ENCODE measurements at places on chromosomes 2 and 18.
A peak's percentile ranks its signal among the peaks of the same experiment; 100 is the strongest.

DNA sequence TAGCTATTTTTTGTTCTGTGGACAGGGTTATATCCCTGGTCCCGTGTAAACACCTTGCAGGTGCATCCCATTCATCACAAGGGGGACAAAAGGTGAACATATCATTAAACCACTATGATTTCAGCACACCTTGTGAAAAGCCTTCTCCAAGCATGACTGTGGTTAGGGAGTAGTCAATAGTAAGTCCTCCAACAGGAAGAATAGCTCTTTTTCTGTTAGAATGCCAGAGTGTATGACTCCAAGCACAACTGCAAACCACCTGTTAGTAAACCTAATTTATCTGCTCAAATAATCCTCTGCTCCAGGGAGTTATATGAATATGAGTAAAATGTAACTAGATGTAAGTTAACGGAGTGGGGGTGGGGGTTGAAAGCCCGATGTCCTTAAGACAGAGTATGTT lies 240.5 kb downstream of the AGPS start:
- DNase-seq, result no peak

DNA sequence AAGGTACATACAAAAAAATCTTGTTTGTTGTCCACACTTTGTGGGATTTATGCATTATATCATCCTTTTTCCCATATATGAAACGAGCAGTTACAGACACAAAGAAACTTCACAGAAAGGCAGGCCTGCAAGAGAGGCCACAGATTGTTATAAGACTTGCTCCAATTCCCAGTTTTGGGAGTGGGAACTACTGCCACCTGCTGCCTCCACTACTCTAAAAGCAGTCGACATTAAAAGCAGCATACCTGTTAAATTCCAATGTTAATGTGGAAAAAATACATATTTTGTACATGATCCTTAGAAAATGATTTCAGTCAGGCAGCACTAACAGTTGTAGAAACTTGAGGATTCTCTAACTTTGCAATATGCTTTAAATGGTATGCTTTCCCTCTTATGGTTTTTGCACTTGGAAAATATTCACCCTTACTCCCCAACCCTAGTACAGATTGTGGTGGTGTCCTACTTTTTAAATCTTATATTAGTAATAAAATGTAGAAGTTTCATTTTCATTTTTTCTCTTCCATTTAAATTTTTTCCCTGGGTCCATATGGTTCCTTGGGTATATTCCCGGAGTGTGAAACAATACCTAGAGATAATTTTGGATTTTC lies 37.9 kb downstream of the SLC38A11 start:
- peak; percentile 70 for DNase-seq

- DNase-seq, result peak; percentile 30
These were observed 463 bp downstream of the SMC6 start for GRCh38 chr2:17752892-17753802.

DNA sequence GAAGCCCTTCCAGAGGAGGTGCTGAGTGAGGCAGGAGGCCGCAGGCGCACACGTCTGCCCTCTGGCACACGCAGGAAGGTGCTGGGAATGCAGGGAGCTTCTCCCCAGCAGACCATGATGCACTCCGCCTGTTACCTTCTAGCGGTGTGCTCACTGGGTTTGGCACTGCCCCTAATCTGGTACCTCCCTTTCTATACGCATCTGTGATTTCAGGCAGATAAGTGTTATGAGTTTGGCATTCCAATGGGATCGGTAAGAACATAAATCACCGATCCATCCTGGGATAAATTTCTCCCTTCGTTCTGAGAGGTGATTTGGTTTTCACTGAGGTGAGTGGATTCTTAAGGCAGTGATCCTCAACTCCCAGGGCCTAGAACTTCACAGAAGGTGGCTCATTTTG lies 34.6 kb downstream of the ODC1 start:
- no peak for DNase-seq

- no peak for DNase-seq
These were observed 103.3 kb downstream of the TMEFF2 start for GRCh38 chr2:192091476-192091875.

DNA sequence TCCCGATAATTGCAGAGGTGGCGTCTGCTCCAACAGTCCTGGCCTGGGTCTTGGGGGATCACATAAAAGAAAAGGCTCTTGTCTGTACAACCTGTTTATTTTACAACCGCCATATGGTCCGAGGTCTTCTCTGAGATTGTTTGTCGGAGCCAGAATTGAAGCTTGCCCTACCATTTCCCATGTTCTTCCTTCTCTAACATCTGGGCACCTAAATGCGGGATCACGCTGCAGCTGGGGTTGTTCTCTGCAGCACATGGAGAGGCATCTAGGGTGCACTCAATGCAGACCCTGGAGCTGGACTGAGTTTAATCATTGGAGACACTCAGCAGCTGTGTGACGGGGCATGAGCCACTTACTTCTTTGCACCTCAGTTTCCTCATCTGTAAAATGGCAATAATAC lies 107.7 kb downstream of the ACKR3 start:
- DNase-seq, result no peak

GRCh38 chr2:176109192-176109901 lies 2.3 kb downstream of the HOXD11 start:
- DNase-seq, result no peak

- no peak for DNase-seq
These were observed 109.7 kb downstream of the SNTG2 start for GRCh38 chr2:1060372-1060771.

DNA sequence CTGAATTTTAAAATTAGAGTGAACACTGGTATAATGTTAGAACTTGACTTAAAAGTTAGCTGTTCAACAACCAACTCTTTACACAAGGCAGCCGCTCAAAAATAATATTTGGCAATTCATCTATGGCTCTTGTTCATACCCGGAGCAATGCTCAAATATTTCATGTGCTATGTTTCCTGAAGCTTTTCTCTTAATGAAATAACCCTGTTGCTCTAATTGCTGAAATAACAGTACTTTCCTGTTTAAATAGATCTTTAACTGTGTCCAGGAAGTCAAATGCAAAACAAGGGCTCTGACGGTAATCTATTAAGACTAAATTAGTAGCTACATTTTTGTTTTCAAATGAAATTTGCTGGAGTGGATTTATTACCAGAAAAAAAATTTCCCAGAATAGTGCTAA lies 33.7 kb downstream of the RFTN2 start:
- no peak for DNase-seq

GRCh38 chr2:205409411-205409810 lies 272.9 kb upstream of the NRP2 start:
- no peak for DNase-seq

DNA sequence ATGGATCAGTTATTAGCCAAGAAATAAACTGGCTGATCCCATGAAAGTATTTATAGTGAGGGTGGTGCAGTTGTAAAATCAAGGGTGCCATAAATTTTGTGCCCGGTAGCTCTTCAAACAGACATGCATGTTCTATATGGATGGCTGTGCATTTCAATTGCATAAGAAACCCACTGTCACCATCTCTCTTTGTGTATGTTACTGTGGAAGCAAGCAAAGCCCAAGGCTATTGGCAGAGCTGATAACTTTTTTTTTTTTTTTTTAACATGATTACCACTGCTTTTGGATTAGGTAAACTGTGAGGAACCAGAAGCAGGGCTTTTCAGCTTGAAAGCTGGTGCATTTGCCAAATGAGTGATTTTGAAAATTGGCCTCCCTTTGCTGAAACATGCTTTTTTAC lies 332.6 kb downstream of the SOX11 start:
- no peak for DNase-seq

GRCh38 chr2:149221898-149222297 lies 108.5 kb upstream of the LYPD6 start:
- DNase-seq, result no peak

- no peak for DNase-seq
These were observed 11.1 kb upstream of the CNNM3 start for GRCh38 chr2:96804986-96805385.

- peak; percentile 56 for DNase-seq
These were observed 4.9 kb upstream of the IL1B start for GRCh38 chr2:112841295-112842044.

DNA sequence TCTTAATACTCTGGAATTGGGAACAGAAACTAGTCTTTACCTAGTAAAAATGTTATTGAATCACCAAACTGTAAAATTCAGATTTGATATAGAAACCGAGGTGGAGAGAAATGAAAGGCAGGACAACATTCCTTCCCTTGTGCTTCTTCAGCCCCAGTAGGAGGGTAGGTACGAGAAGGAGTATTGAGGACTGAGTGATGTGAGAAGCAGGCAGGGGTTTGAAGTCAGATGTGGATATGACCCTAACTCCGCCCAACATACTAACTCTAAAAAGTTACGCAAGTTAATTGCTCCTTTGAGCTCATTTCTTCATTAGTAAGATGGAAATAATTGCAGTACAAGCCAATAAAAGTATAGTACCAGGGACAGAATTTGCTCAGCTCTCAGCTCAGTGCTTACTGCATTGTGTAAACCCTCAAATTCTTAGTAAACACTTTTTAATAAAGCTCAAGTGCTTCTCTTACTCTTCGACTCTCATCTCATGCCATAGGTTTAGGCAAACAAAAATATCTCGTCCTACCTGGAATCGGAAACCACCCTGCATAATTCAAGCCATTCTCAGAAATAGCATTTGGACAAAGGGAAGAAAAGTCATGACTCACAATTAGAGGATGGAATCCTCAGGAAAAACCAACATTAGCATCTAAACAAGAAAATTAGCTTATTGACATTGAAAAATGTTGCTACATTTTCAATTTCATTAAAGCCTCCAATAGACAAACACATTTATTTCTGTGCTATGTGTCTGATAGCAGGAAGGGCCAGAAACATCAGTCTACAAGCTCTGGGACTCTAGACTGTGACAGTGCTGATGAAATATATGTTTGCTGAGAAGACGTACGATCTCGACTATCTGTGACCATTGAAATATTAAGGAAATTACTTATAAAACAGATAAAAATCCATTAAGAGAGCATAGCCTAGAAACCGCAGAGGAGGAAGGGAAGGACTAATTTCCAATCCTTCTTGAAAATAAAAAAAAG lies 161.3 kb downstream of the HNMT start:
- DNase-seq, result no peak

Measured in cardiac muscle cell (in vitro differentiated cells and primary cell).